ENCODE measurements at places on chromosomes 6 and 20.

DNA sequence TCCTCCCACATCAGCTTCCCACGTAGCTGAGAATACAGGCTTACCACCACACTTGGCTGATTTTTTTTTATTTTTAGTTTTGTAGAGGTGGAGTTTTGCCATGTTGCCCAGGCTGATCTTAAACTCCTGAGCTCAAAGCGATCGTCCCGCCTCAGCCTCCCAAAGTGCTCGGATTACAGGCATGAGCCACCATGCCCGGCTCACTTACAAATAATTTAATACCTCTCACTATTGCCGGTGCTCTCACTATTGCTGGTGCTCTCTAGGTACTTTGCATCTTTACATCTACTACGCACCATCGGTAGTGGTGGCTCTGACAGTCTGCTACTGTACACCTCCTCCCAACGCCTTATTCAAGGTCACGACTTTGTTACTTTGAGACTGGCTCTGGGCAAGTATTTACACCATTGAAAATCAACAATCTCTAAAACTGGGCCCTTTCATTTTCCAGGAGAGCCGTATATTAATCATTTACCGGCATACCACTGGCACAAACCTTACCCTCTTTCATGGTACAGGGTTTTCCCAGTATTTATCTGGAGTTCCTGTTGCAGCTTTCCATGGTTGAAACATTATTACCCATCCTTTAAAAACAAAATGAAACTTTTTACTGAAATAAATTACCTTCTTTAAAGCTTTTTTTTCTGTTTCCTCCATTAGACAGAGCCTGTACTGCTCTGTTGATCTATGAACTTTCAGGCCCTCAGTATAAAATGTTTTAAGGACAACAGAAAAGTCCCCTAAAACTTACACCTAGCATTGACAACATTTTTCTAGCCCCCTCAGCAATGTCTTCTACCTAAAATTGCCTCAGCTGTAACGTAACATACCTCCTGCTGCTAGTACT is 259.6 kb upstream of the PLCB4 start:
- DNase-seq: no peak

GRCh38 chr20:8153281-8153908 is 21.3 kb downstream of the PLCB1 start:
- no peak for DNase-seq

DNA sequence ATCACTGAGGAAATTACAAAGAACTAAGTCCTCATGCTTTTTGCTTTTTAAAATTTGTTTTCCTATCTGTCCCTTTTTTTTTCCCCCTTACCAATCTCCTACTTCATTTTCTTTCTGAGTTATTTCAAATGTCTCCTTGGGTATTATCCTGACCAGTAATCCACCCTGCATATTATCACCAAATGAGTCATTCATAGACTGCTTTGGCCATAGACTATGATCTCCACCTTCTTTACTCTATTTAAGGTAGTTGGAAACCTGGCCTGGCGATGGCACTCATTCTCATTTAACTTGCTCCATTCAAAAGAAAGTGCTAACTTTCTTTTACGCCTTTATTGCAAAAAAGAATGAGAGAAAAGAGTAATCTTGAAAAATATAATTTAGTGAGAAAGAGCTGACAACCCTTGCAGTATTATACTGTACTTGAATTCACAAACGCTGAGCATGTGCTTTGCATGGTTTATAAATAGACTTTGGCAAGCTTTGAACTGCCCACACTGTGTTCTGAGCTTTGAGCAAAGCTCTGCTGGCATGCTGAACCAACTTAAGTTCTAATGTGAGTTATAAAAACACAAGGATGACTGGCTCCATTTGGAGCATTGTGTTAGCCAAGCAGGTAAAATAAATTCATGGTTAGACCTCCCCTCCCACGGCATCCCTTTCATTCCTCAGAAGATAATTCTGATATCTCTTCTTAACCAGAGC is 198.9 kb downstream of the NKAIN2 start:
- DNase-seq: peak; percentile 88

DNA sequence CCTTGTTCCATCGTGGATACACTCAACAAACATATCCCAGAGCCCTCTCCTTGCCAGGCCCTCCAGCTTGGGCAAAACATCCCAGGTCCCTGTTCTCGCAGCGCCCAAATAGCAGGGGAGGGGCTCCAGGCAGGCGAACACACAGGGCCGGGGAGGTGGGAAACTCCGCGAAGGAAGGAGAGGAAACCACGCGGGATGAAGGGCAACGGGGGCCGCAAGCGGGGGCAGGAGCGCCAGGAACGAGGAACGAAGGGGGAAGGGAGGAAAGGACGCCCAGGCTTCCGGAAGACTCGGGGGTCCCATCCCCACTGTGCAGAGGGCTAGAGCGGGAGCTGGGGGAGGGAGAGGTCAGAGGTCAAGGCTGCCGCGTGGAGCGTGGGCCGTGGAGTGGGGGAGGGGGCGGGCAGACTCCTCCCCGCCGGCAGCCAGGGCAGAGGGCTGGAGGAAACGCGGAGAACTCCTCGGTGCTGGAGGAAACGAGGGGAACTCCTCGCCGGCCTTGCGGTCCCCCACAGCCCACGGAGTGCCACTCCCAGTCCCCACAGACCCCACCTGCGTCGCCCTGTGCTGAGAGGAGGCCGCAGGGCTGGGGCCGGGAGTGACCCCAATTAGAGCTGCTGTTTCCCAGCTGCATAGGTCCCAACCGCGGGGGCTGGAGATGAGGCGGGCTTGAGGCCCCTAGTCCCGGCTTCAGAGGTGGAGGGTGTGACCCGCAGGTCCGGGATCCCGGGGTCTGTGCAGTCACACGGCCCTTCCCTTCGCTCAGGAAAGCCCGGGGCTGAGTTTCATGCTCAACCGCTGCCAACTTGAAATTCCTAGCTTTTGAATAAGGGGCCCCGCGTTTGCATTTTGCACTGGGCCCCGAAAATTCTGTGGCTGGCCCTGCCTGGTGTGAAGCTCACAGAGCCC is 1.2 kb upstream of the RBM38 start:
- no peak for DNase-seq

DNA sequence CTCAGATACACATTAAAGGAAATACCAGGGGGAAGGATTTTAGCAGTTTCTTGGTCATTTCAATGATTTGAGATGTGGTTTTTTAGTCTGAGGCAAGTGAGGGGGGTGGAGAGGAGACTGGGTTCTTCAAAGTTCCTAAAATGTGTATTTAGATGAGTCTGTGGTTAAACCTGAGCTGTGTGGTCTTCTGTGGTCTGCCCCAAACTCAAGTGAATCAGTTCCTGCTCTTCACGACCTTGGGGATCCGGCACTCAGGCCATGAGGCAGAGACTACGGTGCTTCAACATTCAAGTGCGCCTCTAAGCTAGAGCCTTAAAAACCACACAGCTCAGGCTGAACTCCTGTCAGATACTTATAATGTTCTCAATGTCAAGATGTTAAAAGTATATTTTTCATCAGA is 406.7 kb downstream of the LMBRD1 start:
- DNase-seq: no peak

- no peak for DNase-seq
These were observed 175.4 kb upstream of the ZNF217 start for GRCh38 chr20:53769041-53769440.

- DNase-seq: no peak
These were observed 124.6 kb downstream of the EYA2 start for GRCh38 chr20:47019121-47019824.
